ENCODE measurements at places on chromosomes 7 and 10.

DNA sequence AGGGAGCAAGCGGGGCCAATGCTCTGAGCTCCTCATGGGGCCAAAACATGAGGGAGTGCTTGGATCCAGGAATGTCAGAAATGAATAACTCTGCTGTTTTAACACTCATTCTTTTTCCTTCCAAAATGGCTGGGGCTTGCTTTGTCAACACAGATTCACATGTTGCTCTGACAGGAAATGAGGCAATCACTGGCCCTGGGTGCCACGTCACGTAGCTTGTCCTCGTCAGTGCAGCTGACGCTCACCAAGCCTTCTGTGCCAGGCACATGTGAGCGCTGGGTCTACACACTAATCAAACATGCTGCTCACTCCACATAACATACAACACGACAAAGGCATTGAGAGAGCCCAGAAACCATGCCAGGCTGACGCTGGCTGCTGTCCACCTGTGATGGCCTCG is 198.9 kb downstream of the WDR37 start:
- no peak for DNase-seq

DNA sequence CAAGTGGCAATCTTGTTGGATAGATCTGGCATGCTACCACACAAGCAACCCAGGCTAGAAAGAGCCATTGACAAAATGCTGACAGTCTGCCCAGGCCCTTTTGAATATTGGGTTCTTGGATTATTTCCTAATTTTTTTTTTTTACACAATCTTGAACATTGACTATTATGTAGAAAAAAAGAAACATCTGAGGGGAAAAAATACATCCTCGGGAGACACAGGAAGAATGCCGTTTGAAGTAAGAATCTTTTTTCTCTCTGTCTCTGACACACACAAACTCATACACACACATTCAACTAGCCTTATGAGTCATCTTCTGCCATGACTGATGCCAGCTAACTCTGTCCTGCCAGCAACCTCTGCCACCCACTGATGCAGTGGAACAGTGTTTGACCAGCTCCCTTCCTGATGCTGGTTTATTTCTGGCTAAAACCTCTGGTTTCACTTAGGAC is 47.2 kb downstream of the SORBS1 start:
- no peak for DNase-seq

GRCh38 chr10:497898-498451 is 191.5 kb downstream of the DIP2C start:
- DNase-seq: no peak

- no peak for DNase-seq
These were observed 45.7 kb downstream of the IMMP2L start for GRCh38 chr7:111516612-111517011.

- no peak for DNase-seq
These were observed 2.7 kb downstream of the FAM131B start for GRCh38 chr7:143359771-143360353.

GRCh38 chr7:152710153-152710442 is 34.2 kb upstream of the XRCC2 start:
- DNase-seq: no peak

DNA sequence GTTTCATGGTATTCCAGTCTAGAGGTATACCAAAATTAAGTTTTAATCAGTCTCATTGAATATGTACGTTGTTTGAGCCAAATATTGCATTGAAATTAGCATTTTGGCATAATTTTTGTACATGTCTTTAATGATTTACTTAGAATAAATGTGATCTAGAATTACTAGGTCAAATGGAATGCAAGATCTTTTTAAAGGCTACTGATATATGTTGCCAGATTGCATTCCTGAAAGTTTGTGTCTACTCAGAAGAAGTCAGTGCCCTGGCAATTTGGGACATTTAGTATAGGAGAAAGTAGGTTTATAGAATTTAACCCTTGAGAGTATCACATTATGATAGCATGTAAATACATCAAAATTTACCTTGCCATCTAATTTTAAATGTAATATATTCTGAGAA is 32.4 kb downstream of the KMT2E start:
- DNase-seq: no peak

DNA sequence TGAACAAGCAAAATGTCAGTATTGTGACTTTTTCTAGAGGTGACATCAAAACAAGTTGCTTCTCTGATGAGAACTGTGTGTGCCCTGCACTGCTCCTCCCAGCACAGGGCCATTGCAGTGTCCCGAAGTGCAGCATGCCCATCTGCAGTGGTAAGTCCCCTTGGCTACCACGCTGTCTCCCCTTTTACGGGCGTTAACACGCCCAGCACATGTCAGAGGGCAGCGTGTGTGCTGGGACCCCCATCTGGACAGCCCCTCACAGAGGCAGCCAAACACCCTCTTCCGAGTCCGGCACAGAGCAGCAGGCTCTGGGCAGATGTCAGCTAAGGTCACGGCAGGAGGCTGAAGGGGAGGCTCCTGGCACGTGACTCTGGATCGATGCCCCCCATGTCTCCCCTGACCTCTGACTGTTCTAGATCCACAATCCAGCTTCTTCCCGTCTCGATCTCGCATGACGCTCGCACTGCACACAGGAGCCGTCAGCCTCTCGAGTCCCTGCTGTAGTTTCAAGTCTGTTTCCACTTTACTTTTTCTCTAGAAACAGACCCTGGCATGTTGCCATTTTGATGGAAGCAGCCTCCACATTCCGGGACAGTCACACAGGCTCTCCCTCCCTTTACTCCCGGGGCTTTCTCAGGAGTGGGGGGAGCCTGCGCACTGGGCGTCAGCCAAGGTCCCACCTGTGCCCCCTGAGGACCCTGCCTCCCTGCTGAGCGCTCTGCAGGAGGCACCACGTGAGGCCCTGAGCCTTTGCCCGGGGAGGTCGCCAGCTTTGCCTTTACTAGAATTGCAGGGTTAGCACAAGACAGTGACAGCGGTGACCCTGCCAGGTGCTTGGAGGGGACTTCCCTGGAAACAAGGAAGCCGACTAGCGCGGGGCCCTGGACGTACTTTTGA is 133.8 kb downstream of the TCERG1L start:
- no peak for DNase-seq

All from stimulated activated CD8-positive, alpha-beta memory T cell treated with anti-CD3 and anti-CD28 coated beads, Interleukin-7, amount 100 ng/mL, for 4 hours (primary cell).